ENCODE measurements at places on chromosomes 5 and 9.

GRCh38 chr5:82613891-82614290 lies 335.7 kb upstream of the RPS23 start:
- no peak for DNase-seq

DNA sequence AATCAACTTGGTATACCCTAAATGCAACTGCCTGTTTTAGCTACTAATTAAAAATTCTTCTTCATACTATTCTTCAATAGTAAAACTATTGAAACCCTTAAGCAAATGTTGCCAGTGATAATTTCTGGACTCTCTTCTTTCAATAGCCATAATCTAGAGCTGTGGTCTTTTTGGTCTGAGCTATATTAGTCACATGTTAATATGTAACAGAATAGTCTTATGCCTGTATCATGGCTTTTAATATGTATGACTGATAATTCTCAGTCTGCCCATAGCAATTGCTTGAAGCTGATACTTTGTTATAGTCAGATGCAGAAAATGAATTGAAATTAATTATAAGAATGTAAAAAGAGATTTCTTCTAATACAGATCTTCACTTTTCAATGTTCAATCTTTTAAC lies 1871.9 kb upstream of the CDH6 start:
- no peak for DNase-seq

DNA sequence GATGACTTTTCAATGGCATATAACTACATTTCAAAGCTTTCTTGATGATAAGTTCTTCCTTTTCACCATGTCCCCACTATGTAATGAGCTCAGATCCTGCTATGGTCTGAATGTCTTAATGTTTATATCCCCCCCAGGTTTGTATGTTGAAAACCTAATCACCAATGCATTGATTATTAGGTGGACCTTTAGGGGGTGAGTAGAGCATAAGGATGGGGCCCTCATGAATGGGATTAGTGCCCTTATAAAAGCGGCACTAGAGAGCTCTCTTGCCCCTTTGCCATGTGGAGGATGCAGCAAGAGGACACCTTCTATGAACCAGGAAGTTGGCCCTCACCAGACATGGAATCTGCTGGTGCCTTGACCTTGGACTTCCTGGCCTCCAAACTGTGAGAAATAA lies 316.8 kb downstream of the ARHGEF28 start:
- no peak for DNase-seq

GRCh38 chr5:80399526-80400239 lies 8.2 kb upstream of the ZFYVE16 start:
- peak; percentile 86 for DNase-seq

- peak; percentile 94 for DNase-seq
Observed at GRCh38 chr9:109986521-109986991, 206.6 kb downstream of the PALM2AKAP2 start.

- peak; percentile 97 for DNase-seq
Observed at GRCh38 chr5:120388016-120388781, 75.9 kb upstream of the PRR16 start.

DNA sequence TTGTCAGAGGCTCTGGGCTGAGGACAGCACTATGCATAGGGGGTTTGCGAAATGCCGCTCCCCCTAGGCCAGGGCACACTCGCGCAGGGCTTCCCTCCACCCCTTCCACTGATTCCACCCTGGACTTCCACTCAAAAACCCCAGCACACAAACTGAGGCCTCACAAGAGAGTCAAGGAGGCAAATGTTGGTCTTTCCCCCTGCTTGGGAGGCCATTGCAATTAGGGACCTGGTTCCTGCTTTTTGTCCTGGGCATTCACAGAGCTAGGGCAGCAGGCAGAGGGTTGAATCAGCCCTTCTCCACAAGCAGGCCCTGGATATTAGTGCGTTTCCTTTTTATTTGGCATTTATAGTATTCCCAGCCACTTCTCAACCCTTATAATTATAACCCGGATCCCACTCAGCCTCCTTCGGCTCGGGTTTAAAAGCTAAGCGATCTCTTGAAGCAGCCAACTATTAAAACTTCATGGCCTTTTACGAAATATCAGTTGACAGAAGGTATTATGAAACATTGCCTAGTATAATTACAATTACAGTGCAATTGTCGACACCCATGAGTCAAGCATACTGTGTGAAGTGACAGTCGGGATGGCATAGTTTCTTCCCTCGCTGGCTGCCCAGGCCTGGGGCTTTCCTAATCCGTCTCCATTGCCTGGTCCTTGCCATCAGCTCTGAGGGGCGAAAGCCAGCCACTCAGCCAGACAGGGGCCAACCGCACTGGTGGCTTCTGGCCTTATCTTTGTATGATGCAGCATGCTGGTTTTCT lies 285.5 kb upstream of the MAP3K1 start:
- DNase-seq: no peak

DNA sequence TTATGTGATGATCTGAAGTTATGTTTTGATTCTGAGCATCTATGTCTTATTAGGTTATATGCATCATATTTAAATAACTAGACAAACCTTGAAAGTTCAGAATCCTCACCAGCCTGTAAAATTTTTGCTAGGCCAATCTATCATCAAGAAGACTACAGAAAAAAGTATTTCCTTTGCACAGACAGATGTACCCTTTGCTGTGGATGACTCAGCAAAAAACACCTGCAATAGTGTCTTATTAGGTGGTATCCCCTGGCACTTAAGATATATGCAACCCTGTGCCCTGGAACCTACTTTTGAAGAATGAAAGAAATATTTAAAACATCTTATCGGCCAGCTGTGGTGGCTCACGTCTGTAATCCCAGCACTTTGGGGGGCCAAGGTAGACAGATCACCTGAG lies 130.6 kb downstream of the SLF1 start:
- DNase-seq: no peak

DNA sequence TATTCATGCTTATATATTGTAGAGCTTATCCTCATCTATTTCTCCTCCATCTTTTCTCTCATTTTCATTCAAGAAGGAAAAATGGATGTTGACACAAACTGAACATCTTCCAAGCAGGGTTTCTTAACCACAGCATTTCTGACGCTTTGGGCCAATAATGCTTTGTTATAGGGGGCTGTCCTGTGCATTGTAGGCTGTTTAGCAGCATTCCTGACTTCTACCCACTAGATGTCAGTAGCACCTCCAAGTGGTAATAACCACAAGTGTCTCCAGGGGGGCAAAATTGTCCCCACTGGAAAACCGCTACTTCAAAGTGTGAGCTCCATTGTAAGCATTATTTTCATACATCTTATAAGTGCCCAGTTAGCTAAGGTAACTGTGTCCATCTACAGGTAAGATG lies 2.6 kb upstream of the TXNDC8 start:
- peak; percentile 39 for DNase-seq

- peak; percentile 21 for DNase-seq
Observed at GRCh38 chr5:95779611-95780010, 42.9 kb downstream of the GLRX start.

DNA sequence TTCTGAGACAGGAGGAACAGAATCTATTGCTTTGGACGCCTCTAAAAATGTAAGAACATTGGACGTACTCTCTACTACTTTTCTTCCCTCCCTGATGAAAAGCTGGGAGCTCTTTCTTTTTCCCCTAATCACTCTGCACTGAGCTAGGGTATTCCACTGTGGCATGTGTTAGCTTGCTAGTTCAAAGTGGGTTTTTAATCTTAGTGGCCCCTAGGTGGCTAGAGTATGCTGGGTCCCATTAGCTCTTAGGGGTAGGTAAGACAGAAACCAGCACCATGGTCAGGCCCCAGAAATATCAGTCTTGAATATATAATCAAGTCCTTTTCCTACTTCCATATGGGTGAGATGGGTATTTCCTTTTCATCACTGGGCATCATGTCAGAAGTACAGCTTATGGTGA lies 945.2 kb upstream of the PTPRD start:
- DNase-seq: no peak

Measured in fibroblast of mammary gland (primary cell).